IPS DF 19.7 (cell line): ENCODE measurements at places on chromosomes 5 and 9.
A peak's percentile ranks its signal among the peaks of the same experiment; 100 is the strongest.

- no peak for DNase-seq
These were observed 373 bp downstream of the FBXW5 start for GRCh38 chr9:136944212-136944518.

DNA sequence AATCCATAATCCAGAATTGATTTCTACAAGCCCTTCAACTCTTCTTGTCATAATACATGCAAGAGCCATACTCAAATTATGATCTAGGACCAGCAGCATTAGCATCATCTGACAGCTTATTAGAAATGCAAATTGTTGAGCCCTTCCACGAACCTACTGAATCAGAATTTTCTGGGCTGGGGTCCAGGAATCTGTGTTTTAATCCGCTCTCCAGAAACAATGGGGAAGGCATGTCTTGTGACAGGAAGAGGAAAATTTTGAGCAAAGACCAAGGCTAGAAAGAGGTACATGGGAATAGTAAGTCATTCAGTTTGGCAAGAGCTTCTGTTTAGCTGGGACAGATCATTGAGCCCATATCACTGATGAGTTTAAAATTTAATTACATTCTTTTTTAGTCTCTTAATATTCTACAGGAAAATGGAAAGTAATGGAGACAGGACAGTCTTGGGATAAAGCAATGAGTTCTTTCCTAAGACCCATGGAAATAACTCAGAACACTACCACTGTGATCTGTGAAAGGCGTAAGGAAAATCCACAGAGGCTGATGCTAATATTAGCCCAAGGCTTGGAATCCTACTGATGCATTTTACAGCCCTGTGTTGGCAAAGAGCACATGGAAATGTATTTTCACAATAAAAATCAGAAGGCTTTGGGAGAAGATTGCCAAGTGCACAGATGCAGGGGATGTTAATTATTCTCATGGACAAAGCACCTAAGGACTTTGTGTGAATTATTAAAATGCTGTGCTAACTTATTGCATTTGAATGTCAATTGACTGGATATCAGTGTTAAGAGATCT, 73.7 kb upstream of the STK32A start:
- no peak for DNase-seq

GRCh38 chr5:151157426-151158286, at the start of gene ANXA6:
Gene ANXA6 (minus strand): TSS chr5:151157779. CDS start chr5:151147901, 9,878 bp downstream.
- peak; percentile 60 for DNase-seq

DNA sequence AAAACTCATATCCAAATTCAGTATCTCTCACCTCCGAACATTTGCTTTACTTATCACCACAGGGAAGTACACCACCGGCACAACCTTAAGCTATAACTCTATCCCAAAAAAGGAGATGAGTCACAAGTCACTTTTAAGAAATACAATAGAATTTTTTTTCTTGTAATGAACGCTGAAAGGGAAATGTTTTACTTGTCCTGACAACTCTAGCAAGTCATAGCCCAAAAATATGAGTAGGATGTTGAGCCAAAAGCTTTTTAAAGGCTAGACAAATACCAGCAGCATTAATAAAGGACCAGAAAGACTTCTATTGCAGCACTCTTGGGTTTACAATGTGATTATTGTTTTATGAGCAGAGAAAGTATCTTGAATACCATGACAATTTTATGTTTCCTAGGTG, 147.3 kb upstream of the FST start:
- DNase-seq, result no peak

- DNase-seq, result no peak
These were observed 60.3 kb downstream of the CXXC5 start for GRCh38 chr5:139708434-139708861.

DNA sequence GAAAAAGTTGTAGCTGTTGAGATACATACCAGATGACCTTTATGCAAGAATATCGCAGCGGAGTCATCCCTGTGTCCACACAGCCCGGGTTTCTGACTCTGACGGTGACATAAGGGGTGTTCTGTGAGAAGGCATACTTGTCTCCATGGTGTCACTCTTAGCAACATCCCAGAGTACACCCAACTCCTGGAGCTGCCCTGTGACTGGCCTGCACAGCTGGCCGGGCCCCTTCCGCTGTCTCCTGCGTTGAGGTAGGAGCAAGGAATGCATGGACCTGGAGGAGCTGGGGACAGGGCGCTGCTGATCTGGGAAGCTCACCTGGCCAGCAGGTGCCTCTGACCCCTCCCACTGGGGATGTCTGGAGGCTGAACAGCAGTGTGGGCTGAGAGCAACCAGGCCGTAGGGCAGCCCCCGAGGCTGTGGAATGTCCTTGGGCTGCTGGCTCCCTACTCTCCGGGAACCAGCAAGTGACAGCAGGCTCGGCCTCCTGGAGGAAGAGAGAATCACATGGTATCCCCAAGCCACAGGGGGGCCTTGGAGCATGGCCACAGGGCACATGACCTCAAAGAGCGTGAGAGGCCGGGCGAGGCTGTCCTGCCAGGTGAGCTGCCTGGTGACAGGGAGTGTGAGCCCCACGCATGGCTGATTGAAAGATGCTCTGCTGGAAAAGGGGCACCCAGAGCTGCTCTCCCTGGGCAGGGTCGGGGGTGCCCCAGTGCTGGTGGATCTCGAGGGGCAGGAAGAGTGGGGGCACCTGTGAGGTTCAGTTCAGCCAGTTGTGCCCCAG, 113.4 kb downstream of the MRPL36 start:
- DNase-seq, result no peak

DNA sequence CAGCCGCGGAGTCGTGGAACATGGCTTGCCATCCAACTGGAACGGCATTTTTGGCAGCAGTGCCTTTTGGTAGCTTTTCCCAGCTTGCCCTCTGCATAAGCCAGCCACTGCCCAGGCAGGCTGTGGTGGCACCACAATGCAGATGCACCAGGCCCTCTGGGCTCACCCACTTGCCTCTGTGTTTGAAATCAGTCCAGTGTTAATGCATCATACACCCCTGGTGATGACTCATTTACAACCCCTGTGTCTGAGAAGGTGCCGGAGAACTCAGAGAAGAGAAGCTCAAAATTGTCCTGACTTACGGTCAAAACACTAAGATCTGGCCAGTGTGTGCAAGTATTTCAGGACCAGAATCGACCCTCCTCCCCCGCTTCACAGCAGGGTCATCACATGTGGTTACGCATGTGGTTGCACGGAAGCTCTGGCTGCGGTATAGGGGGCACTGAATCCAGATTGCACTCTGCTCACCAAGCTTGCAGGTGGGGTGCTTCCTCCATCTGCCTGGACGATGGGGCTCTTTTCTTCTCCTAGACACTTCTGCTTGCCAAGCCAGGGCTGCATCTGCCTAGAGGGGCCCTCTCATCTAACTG, 66.5 kb upstream of the SMIM15 start:
- no peak for DNase-seq

DNA sequence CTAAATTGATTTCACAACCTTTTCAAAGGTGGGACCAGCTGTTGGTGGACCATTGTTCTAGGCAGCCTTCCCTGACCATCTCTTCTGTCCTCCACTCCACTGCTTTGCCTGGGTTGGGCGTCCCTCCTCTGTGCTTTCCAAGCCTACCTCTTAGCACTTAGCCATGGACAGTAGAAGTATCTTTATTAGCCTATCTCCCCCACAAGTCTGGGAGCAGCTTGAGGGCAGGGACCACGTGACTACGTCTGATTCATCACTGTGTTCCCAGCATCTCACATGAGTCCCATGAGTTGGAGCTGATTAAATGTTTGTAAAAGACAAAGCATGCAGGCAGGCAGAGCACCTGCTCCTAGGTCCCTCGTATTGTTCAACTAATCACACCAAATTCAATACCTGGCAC, 20.9 kb downstream of the MORN5 start:
- no peak for DNase-seq

- DNase-seq, result no peak
These were observed 75.5 kb upstream of the PRRC1 start for GRCh38 chr5:127441799-127442484.

DNA sequence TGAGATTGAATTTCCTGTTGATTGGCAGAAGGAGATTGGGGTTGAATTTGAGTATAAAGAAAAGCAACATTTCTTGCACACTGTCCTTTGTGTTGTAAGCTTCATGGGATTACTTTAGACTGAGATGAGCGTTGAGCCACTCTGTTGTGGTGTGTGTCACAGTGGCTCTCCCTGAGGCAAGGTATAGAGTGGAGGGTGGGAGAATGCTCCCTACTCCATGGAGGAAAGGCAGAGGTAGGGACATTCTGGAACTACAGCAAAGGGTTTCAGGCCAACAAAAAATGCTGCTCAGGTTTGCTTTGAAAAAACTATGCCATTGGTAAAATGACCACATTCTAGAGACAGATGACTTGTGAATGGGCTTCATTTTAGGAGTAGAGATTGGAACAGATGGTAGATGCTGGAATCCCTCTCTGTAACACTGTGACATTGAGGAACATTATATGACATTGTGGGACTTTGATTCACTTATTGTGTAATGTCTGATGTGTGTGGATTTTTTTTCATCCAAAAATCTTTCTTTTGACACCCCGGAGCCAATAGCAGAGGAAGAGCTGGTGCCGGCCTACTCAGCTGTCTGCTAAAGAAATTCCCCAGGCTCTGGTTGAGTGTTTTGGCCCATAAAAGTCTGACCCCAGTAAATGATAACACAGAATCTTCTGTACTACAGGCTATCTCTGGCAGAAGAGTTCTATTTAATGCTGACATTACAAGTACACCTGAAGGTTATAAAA, 6.2 kb upstream of the CEP120 start:
- no peak for DNase-seq

GRCh38 chr5:181261320-181262049, 542 bp upstream of the TRIM52 start:
- DNase-seq, result no peak

DNA sequence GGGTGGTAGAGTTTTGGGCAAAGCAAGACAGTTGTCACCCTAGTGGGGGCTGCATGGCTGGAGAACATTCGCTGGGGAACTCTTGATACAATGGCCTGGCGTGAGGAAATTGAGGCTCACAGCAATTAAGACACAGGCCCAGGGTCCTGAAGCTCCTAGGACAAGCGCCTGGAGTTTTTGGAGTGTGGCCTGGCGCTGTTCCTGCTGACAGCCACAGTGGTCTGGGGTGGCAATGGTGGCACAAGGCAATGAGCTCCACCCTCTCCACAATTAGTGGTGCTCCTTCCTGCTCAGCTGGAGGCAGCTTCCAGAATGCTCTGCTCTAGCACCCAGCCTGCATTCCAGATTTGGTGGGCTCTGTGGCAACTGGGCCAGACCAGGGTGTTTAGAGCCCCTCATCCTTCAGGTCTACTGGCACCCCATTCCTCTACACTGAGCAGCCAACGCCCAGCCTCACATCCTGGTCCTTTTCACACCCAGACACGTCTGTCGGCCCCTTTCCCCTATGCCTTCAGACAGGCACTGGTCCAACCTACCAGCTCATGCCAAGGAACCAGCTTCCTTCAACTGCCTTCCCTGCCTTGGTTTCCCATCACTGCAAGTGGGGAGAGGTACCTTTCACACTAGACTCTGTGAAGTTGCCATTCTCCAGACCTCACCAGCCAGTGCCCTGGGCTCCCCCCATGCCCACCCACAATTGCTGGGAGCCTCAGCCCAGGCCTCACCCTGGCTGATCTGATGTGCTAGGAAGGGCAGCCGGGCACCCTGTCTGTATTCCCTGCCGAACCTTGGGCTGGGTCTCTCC, 138.1 kb upstream of the COL5A1 start:
- DNase-seq, result no peak

DNA sequence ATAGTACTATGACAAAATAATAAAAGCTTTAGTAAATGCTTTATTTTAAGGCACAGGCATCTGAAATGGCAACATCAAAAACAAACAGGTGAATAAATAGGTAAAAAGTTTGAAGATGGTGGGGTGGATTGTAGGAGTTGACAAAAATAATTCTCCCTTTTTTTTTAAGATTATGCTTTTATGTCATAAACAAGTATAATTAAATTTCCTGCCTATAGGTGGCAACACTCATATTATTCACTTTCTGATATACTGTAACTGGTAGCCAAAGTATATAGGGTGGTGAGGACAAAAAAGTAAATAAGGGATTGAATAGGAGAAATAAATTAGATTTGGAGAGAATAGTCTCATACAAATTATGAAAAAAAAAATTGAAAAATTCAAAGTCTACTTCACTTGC, 120.0 kb upstream of the ACOT12 start:
- DNase-seq, result no peak
